ENCODE measurements at places on chromosomes 4 and X. TPM values are rescaled to one million over a fixed set of nuclear protein-coding genes. Genes with fewer than 3 reads are reported as not detected.

Gene PAGE1
- not detected for polyA plus RNA-seq

Gene RAB41
- polyA plus RNA-seq = not detected

Gene UGT2B10
- polyA plus RNA-seq = not detected

Gene SPANXN4
- not detected for polyA plus RNA-seq

Gene CPLX1
- 12.7 TPM for polyA plus RNA-seq

Gene MAN2B2
- 13.0 TPM for polyA plus RNA-seq

Gene SEPTIN11
- polyA plus RNA-seq = 136 TPM

Gene WDR17
- polyA plus RNA-seq = 0.45 TPM

Gene DUSP21
- polyA plus RNA-seq = not detected

Gene PABPC1L2B
- not detected for polyA plus RNA-seq

Gene TMEM144
- 1.9 TPM for polyA plus RNA-seq

Gene ERCC6L
- 0.02 TPM for polyA plus RNA-seq

Gene RAB39B
- polyA plus RNA-seq = 0.86 TPM

Gene SPATA4
- polyA plus RNA-seq = not detected

Gene RS1
- not detected for polyA plus RNA-seq

Gene RRH
- polyA plus RNA-seq = not detected

Gene NAA11
- not detected for polyA plus RNA-seq

Gene HHIP
- polyA plus RNA-seq = 0.90 TPM

Gene TXK
- 0.45 TPM for polyA plus RNA-seq

Gene IBSP
- 0.15 TPM for polyA plus RNA-seq

Gene PABPC1L2A
- polyA plus RNA-seq = not detected

Gene SLC7A11
- 0.75 TPM for polyA plus RNA-seq

Gene SPANXB1
- not detected for polyA plus RNA-seq

Gene FHDC1
- 1.5 TPM for polyA plus RNA-seq

Gene SATL1
- polyA plus RNA-seq = not detected

Gene PPARGC1A
- 1.0 TPM for polyA plus RNA-seq

Gene MAB21L2
- 0.20 TPM for polyA plus RNA-seq

Gene ANXA10
- 7.9 TPM for polyA plus RNA-seq

Gene STATH
- not detected for polyA plus RNA-seq

Gene GLRB
- 7.5 TPM for polyA plus RNA-seq

Gene CHRNA9
- not detected for polyA plus RNA-seq

Gene IQSEC2
- 5.6 TPM for polyA plus RNA-seq

Gene GSTCD
- polyA plus RNA-seq = 0.95 TPM

Gene NDNF
- polyA plus RNA-seq = 0.46 TPM

Gene GPR173
- polyA plus RNA-seq = 2.2 TPM

Gene SORBS2
- polyA plus RNA-seq = 18.7 TPM

Gene EFHC2
- polyA plus RNA-seq = 0.67 TPM

Gene HSFX2
- 0.56 TPM for polyA plus RNA-seq

Gene LGI2
- polyA plus RNA-seq = 1.9 TPM

Gene KLHL5
- 6.0 TPM for polyA plus RNA-seq

Gene HNRNPD
- 78.2 TPM for polyA plus RNA-seq

Gene GLRA2
- polyA plus RNA-seq = not detected

Gene EXOC1L
- polyA plus RNA-seq = 0.33 TPM

Gene NLGN4X
- polyA plus RNA-seq = 0.35 TPM

Gene KIT
- 2.0 TPM for polyA plus RNA-seq

Gene PLAC8
- 19.4 TPM for polyA plus RNA-seq

Gene MAGIX
- polyA plus RNA-seq = 3.4 TPM

Gene SYNPO2
- 28.5 TPM for polyA plus RNA-seq

Gene CCDC120
- 2.4 TPM for polyA plus RNA-seq

Gene MID1
- polyA plus RNA-seq = 1.6 TPM

Gene TCEAL6
- not detected for polyA plus RNA-seq

Gene RPS6KA6
- polyA plus RNA-seq = 0.18 TPM

Gene PHKA1
- polyA plus RNA-seq = 5.2 TPM

Gene XAGE1A
- polyA plus RNA-seq = not detected

Gene KCTD8
- polyA plus RNA-seq = 0.25 TPM

Gene SORCS2
- polyA plus RNA-seq = 2.2 TPM

Gene NAA15
- polyA plus RNA-seq = 3.8 TPM

Gene TLL1
- 2.9 TPM for polyA plus RNA-seq

Gene CACNA1F
- polyA plus RNA-seq = 0.10 TPM

Gene ADGRA3
- 8.8 TPM for polyA plus RNA-seq
